ENCODE measurements at places on chromosomes 2 and 18.

- DNase-seq: peak; percentile 83
These were observed 6.3 kb upstream of the TEX261 start for GRCh38 chr2:71000780-71001591.

DNA sequence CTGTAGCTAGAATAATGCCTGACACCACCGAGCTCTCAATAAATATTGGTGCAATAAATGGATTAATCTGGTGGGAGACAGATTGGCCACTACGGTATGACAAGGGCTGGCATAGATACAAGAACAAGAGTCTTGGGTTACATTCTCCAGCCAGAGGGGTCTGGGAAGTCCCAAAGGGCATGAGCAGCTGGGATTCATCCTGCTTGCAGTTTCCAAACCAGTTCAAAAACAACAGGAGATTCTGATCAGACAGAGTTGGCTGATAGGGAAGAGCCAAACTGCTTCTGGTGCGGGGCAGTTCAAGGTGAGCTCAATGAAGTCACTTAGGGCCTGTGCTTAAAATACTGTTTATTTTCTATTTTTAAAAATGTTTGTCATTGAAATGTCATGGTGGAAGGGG lies 266.9 kb downstream of the TNS1 start:
- no peak for DNase-seq

DNA sequence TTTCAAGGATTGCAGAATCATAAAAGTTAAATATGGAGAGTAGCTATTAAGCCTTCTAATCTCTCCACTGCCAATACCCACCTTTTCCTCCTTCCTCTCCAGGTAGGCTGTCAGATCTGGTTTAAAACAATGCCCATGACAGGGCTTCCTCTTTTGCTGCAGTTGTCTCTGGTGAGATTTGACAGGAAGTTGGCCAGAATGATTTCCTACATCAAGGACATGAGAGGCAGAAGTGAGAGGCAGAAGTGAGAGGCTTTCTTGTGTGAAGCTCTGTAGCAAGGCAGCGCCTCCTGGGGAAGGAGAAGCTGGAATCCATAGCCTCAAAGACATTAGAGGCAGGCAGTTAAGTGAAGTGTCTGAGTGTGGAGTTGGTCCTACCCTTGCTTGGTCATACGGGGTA lies 385.7 kb downstream of the HRH4 start:
- no peak for DNase-seq

- peak; percentile 9 for DNase-seq
These were observed 46.8 kb upstream of the ANKRD62 start for GRCh38 chr18:12046751-12047335.

DNA sequence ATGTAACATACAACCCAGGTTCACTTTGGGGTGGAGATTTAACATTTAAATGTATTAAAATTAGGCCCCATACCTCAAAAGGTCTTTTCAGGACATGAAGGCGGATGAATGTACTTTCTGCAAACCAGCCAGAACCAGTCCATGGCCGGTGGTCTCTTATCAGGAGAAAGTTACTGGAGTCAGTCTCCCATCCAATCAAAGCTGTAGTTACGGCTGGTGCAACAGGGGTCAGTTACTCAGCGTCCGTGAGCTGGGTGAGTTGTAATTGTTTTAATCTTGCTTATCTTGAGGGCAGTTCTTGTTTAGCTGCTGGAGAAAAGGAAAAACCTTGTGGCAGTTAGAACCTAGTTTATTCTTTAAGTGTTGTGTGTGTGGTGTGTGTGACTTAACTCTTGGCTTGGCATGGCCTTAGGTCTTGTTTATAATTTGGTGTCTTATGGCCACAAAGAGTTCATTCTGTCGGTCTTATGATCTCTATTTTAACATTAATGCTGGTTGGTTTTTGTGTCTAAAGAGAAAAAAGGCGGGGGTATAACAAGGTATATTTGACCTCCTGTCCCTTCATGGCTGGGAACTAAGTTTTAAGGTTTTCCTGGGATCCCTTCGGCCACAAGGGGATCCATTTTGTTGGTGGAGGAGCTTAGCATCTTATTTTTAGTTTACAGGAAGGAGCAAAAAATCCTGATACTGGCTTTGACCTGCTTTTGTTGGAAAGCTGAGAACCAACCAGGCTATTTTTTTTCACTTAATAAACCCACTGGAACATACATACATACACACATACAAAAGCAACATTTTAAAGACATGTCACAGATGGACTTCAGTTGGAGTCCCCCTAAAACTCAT lies 143.5 kb upstream of the NCK2 start:
- no peak for DNase-seq

DNA sequence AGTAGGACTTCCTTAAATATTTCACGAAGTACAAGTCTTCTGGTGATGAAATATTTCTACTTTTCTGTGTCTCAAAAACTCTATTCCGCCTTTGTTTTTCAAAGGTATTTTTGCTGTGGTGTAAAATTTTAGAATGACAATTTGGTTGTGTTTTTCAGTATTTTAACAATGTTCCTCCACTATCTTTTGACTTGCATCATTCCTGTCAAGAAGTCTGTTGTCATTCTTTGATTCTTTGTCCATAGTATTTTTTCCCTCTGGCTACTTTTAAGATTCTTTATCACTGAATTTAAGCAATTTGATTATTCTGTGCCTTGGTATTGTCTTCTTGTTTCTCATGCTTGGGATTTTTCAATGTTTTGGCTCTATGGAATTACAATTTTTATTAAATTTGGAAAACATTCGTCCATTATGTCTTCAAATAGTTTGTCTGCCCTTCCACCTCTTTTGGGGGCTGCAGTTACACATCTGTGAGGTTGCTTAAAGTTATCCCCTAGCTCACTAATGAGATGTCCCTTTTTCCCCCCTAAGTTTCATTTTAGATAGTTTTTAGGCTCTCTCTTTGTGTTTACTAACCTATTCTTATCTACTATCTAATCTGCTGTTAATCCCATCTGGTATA lies 76.0 kb downstream of the CAB39 start:
- DNase-seq: no peak

DNA sequence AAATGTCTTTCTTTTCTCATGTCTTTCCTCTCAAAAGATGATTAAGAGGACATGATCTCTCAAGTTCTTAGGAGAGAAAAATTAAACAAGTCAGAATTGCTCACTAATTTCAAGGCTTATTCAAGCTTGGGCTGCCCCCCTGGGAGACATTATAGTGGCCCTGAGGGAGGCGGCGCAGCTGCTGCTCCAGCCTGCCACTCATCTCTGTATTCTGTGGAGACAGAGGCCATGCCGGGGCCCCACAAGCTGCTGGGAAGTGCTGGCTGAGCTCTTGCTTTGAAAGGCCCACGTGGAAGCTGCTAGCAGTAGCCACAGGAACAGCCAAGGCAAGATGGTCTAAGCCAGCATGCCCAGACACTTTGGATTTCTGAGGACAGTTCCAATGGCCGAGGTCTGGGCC lies 267.4 kb downstream of the LNPK start:
- DNase-seq: no peak

Data from activated CD4-positive, alpha-beta memory T cell treated with anti-CD3 and anti-CD28 coated beads, Interleukin-2, amount 10 ng/mL, durations not matched to agents 7 days and 5 days (primary cell).